Spinal cord (tissue), 10 donors: ENCODE measurements at places on chromosomes 4 and X. TPM values are rescaled to one million over a fixed set of nuclear protein-coding genes. Genes with fewer than 3 reads are reported as not detected.
A peak's percentile ranks its signal among the peaks of the same experiment; 100 is the strongest.

- no peaks in the 10 kb centered on the region for H3K27me3 ChIP-seq
- DNase-seq: no peak
- no peak overlapping the region for H3K4me3 ChIP-seq
- no peaks in the 10 kb centered on the region for H3K4me1 ChIP-seq
- no peak overlapping the region for H3K27ac ChIP-seq
Observed at GRCh38 chr4:102579794-102580462, 78.8 kb downstream of the NFKB1 start.

NDNF gene
- total RNA-seq: 130 TPM

DNA sequence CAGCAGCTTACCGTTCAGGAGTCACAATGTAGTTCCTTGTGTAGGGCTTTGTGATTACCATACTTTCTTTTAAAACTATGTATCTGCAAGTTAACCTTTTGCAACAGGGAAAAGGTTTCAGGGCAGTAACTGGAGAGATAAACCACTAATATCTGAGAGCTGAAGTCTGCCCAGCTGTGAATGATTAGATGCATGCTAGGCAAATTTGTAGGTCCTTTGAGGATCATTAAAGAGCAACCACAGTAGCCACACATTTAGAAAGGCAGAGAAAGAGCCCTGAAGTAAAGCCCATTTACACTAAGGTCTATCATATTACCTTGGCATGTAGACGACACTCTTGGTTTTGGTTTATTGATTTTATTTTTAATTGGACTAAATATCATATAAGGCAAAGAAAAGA, 60.0 kb downstream of the ATP8A1 start:
- no peak for DNase-seq
- H3K27me3 ChIP-seq: no peaks in the 10 kb centered on the region
- no peak overlapping the region for H3K27ac ChIP-seq
- no peaks in the 10 kb centered on the region for H3K4me1 ChIP-seq
- H3K36me3 ChIP-seq: no peaks in the 10 kb centered on the region
- H3K4me3 ChIP-seq: no peak overlapping the region

DNA sequence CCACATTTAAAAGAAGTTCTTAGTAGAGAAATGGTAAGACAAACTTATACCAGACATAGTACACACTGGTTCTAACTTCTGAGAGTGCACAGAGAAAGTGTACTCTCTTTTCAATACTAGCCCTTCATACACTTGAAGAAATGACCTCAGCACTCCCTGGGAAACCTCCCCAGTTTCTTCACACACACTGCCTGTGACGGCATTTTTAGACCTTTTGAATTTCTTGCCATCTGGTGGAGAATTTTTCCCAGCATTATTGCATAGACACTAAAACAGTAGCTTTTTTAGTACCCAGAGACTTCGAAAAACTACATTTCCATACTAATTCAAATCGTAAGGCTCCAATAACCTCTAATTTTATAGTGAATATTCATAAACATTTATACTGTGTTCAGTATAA, 341.6 kb upstream of the MAOA start:
- no peaks in the 10 kb centered on the region for H3K4me1 ChIP-seq
- no peak overlapping the region for H3K27ac ChIP-seq
- H3K4me3 ChIP-seq: no peak overlapping the region
- no peaks in the 10 kb centered on the region for H3K27me3 ChIP-seq
- DNase-seq: peak; percentile 31
- no peaks in the 10 kb centered on the region for H3K36me3 ChIP-seq

DNA sequence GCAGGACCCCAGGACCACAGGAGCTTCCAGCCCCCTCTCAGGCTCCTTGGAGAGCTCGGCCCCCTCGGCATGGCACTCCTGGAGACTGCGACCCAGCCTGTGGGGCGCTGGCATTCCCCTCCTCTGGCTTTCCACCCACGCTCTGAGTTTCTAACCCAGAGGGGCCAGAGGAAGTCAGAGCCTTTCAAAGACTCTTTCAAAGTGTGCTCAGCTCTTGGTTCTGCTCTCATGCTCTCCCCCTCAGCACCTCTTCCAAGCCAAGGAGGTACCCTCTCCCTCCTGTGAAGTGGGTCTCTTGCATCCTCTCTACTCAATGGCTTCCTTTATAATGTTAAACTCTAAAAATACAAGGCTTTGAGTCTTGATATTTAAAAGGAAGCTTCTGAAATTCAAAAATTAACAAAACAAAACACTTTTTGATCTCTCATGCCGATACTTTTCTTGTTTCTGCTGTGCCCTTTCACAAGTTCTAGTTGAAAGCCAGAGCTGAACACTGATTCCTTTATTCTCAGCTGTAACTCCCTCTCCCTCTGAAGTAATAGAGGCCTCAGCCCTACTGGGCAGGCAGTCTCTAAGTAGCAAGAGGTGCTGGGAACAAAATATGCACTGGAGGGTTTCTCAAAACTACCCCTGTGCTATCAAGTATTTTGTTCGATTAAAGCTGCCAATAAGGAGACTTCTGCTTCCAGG, 82.8 kb downstream of the NAT8L start:
- peaks cover 29% of the 10 kb centered on the region for H3K4me1 ChIP-seq
- no peaks in the 10 kb centered on the region for H3K27me3 ChIP-seq
- H3K4me3 ChIP-seq: no peak overlapping the region
- peak; percentile 79 for DNase-seq

CT45A5 gene
- 0.89 TPM for total RNA-seq

- H3K27me3 ChIP-seq: no peaks in the 10 kb centered on the region
- peaks cover 5% of the 10 kb centered on the region for H3K36me3 ChIP-seq
- H3K4me1 ChIP-seq: peaks cover 9% of the 10 kb centered on the region
- no peak overlapping the region for H3K4me3 ChIP-seq
- no peak overlapping the region for H3K27ac ChIP-seq
Observed at GRCh38 chr4:88275949-88276515, 8.3 kb downstream of the PPM1K start.

TKTL2 gene
- 0.17 TPM for total RNA-seq

TCEAL2 gene
- 26.8 TPM for total RNA-seq

- DNase-seq: no peak
- H3K27me3 ChIP-seq: no peaks in the 10 kb centered on the region
- no peaks in the 10 kb centered on the region for H3K4me1 ChIP-seq
- H3K36me3 ChIP-seq: no peaks in the 10 kb centered on the region
- H3K4me3 ChIP-seq: no peak overlapping the region
Observed at GRCh38 chr4:92970996-92971395, 667.2 kb downstream of the GRID2 start.

- no peaks in the 10 kb centered on the region for H3K27me3 ChIP-seq
- no peaks in the 10 kb centered on the region for H3K36me3 ChIP-seq
- no peaks in the 10 kb centered on the region for H3K4me1 ChIP-seq
- no peak overlapping the region for H3K27ac ChIP-seq
- no peak for DNase-seq
Observed at GRCh38 chr4:146155152-146155724, 20.3 kb upstream of the LSM6 start.

DNA sequence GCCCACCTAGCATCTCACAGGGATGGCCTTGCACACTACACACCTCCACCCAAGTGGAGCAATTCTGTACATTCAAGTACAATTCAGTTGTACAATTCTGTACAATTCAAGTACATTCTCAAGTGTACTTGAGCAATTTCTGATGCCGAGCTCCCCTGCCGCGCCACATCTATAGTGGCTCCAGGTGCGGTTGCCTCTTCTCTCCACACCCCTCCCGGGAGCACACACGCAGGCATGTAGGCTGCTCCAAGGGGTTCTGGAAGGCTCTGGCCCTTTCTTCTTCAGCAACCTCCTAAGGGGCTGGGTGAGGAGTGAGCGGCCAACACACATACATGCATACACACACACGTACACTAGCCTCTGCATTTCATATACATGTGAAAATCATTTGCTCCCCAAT, 18.9 kb upstream of the DUSP9 start:
- H3K4me1 ChIP-seq: peaks cover 3% of the 10 kb centered on the region
- no peak overlapping the region for H3K4me3 ChIP-seq
- DNase-seq: no peak
- no peak overlapping the region for H3K27ac ChIP-seq
- no peaks in the 10 kb centered on the region for H3K36me3 ChIP-seq

DNA sequence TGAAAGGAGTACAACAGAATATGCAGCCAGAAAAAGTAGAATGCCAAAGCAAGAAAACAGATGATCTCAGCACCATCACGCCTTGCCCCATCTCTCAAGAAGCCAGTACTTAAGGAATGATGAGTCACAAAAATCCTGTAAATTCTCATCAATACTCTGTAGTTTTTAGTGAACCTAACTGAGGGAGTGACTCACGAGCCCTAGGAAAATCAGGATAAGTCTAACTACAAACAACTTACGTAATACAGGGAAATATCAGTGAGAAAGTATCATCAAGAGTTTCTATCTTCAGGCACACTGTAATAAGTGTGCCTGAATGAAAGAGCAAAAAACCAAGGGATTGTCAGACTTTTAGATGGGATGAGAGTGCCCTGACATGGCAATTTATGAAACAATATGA, 644.4 kb downstream of the STPG2 start:
- H3K27me3 ChIP-seq: no peaks in the 10 kb centered on the region
- no peaks in the 10 kb centered on the region for H3K4me1 ChIP-seq
- H3K36me3 ChIP-seq: no peaks in the 10 kb centered on the region
- H3K27ac ChIP-seq: no peak overlapping the region

- H3K4me1 ChIP-seq: no peaks in the 10 kb centered on the region
- no peak for DNase-seq
- H3K27ac ChIP-seq: no peak overlapping the region
Observed at GRCh38 chr4:132593717-132594400, 555.2 kb upstream of the PCDH10 start.

BST1 gene
- 14.1 TPM for total RNA-seq

MAOB gene
- total RNA-seq: 5.6 TPM

GRCh38 chrX:123155327-123155726, 28.8 kb upstream of the GRIA3 start:
- DNase-seq: no peak
- H3K36me3 ChIP-seq: no peaks in the 10 kb centered on the region

DNA sequence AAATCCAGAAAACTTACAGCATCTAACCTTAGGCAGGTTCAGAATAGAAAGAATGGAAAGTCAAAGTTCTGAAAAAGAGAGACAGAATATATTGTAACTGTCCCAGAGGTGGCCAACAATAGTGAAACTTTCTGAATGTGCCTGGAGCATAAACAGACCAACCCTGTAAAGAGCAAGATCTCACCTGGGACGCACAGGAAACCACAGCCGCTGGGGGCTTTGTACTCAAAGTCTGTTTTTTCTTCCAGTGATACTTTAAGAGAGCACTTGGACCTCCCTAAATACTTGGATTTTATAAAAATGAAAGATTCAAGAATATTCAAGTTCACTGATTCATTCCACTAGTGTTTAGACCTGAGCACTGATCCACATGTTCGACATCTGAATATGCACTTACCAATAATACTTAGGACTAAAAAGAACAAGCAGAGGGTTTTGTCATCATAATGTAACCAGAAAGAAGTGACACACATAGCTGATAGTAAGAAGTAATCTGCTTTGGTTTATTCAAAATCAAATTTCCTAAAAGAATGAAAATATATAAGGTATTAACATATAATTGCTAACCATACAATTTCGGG, 35.3 kb downstream of the ARAP2 start:
- no peaks in the 10 kb centered on the region for H3K36me3 ChIP-seq
- H3K27me3 ChIP-seq: no peaks in the 10 kb centered on the region
- DNase-seq: no peak

DNA sequence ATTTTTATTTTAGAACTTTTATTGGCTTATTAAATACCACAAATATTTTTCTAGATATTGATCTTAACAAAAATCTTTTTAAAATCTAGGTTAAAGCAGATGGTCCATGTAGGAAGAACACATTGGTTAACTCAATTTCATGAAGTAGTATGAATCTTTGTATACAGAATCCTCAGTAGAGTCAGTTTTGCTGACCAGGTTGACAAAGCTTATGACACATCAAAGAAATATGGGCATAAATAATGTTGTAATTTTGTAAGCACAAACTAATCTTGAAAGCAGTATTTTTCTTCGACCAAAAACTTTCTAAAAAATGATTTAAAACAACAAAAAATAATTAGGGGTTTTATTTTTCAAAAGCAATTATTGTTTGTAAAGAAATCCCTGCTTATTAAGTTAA, 479.3 kb upstream of the PCDH10 start:
- no peak overlapping the region for H3K4me3 ChIP-seq
- no peaks in the 10 kb centered on the region for H3K4me1 ChIP-seq
- no peaks in the 10 kb centered on the region for H3K36me3 ChIP-seq
- H3K27me3 ChIP-seq: no peaks in the 10 kb centered on the region

TLR8 gene
- 0.55 TPM for total RNA-seq
